DMS53 (cell line): ENCODE measurements at places on chromosomes 16 and 17.

DNA sequence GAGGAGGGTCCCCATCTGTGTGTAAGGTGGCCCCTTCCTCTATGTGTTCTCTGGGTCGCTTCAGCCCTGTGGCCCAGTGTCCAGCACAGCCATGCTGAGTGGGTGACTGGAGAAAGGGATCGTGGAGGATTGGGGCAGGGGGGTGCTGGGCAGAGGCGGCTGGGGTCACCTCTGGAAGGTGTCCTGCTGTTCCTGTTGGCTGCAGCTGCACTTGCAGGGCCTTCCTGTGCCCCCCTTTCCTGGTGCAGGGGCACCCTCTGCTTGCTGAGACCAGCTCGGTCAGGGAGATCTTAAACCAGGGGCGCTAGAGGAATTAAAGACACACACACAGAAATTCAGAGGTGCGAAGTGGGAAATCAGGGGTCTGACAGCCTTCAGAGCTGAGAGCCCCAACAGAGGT, 11.1 kb downstream of the IL32 start:
- no peak for DNase-seq

GRCh38 chr17:6908807-6909206, 77.3 kb upstream of the TEKT1 start:
- DNase-seq: no peak

GRCh38 chr16:2946649-2947048, 17.4 kb upstream of the KREMEN2 start:
- no peak for DNase-seq

GRCh38 chr17:56320443-56320842, 167.2 kb downstream of the ANKFN1 start:
- DNase-seq: no peak

GRCh38 chr16:17199135-17199534, 271.6 kb downstream of the XYLT1 start:
- no peak for DNase-seq

- no peak for DNase-seq
Measured at GRCh38 chr17:12666718-12667117, 1.0 kb downstream of the MYOCD start.

DNA sequence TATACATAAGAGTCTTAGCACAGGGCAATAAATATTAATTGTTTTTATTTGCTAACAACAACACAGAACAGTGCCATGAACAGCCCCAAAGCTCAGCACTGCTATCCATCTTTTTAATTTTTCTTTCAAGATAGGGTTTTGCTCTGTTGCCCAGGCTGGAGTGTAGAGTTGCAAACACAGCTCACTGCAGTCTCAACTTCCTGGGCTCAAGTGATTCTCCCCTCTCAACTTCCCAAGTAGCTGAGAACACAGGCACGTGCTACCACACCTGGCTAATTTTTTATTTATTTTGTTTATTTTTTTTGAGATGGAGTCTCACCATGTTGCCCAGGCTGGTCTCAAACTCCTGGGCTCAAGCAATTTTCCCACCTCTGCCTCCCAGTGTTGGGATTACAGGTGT, 47.6 kb upstream of the AKAP1 start:
- no peak for DNase-seq

DNA sequence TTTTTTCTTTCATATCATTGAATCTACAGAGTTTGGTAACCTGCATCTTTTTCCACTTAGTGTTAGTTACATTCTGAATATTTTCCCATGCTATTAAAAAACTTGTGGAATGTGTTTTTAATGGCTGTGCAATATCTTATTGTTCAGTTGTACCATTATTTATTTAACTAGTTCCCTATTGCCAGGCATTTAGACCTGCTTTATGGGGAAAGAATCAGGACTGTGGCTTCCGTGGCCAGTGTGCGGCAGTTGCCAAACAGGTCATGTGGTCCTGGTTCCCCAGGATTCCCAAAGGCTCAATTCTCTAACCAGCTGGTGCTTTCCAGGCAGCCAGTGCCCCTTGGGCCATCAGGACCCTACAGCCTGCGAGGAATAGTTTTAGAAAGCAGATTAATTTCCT, 30.8 kb downstream of the NDEL1 start:
- DNase-seq: no peak

DNA sequence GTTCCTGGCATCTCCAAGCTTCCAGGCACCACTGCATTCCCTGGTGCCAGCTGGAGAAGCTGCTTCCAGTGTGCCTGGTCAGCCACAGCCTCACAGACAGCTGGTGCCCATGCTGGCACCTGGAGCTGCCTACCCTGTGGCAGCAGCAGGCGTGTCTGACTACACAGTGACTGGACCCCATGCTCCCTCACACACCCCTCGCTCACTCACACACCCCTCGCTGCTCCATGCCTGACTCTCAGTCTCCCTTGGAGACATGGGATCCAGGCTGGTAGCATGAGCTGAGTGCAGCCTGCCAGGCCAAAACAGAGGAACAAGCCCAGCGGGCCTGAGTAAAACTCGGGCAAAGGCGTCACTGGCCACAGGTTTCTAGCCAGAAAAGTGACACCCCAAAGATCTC, 59.1 kb upstream of the SMIM36 start:
- no peak for DNase-seq

GRCh38 chr16:57764341-57765159, 29.0 kb downstream of the KATNB1 start:
- peak; percentile 92 for DNase-seq
